NCI-H774 (cell line): ENCODE measurements at places on chromosomes 3 and 15.

DNA sequence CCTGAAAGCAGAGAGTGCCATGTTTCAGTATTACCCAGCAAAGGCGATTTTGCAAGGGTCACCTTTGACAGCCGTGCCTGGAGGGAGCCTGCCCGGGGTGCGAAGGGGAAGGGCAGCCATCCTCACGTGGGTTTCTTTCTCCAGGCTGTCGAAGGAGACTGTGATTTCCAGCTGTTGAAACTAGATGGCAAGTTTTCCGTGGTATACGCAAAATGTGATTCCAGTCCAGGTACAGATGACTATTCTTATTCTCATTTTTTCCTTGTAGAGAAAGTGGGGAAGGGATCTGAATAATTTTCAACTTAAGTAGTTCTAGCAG lies 3.4 kb downstream of the AHSG start:
- no peak for DNase-seq

GRCh38 chr3:169563775-169564059 lies 99.8 kb downstream of the MECOM start:
- DNase-seq: no peak

GRCh38 chr3:63687278-63688225 lies 35.1 kb downstream of the SNTN start:
- DNase-seq: no peak

GRCh38 chr15:75844629-75845335 lies 1.5 kb downstream of the UBE2Q2 start:
- DNase-seq: no peak

DNA sequence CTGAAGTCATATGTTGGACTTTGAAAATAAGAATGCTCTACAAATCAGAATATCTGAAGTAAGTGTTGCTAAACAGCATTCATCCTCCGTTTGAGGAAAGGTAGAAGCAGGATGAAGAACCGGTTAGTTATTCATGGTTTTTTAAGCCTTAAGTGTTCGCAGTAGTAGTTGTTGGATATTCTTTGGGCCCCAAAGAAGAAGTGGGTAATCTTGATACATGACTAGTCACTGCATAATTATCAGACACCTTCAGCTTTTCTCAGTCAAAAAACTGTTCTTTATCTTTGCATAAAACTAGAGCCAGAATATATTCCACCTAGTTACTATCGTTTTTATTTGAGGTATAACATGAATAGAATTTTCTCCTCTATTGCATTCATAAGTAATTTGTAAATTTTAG lies 13.8 kb downstream of the RAB5A start:
- no peak for DNase-seq

DNA sequence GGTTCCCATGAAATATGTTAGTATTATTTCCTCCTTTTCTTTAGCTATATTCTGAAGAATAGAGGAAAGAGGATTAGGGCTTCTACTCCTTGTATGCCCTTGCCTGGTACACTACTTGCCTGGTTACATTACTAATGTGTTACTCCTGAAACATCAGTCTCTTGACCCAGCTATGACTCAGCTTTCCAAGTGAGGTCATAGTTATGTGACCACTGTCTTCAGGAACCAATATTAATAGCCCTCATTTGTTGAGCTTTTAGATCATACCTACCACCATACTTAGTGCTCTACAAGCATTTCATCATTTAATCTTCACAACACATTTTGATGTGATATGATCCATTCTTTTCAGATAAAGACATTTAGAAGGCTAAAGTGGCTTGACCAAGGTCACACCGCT lies 60.3 kb downstream of the CMSS1 start:
- no peak for DNase-seq

DNA sequence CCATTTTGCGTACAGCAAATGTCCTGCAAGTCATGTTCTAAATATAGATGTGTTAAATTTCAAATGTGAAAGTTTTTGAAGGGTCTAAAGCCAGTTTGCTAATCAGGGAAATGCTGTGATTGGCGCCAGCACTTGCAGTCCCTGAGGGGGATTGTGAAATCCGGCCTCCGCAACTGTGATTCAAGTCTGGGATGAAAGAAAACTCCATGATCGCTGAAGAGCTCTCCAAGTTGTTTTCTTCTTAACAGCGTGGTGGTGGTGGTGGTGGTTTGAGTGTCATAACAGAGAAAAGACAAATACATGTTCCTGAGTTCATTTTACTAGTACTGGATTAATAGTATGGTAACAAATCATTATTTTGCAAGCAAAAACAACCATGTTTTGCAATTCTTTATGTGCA lies 51.8 kb downstream of the MITF start:
- no peak for DNase-seq

DNA sequence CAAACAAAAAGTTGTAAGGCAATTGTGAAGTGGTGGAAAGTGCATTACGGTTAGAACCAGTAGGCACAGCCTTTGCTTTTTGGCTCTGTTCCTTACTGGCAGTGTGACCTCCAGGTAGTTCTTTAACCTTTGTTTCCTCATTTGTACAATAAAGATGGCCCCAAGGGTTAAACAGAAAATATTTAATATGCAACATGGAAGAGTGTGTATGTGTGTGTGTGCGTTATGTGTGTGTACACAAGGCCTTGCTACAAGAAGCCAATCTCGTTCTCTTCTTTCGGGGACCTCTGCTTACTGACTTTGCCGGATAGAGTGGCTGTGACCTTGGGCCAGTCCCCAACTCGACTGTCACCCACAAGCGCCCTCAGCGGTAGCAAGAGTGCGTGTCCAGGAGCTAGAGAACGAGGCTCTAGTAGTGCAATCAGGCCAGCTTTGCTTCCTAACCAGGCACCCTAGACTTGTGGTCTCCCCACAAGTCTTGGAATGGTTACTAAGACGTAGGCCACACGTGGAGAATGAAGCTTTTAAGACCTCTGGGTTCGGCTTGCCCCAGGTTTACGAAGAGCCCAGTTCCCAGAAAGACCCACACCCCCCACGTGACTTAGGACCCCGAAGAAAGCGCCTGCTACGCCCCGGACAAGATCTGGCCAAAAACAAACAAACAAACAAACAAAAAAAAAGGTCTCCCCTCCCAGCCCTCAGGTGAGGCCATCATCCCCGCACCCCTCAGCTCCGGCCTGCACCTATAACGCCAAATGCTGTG lies 593 bp downstream of the CIAO2A start:
- DNase-seq: no peak

DNA sequence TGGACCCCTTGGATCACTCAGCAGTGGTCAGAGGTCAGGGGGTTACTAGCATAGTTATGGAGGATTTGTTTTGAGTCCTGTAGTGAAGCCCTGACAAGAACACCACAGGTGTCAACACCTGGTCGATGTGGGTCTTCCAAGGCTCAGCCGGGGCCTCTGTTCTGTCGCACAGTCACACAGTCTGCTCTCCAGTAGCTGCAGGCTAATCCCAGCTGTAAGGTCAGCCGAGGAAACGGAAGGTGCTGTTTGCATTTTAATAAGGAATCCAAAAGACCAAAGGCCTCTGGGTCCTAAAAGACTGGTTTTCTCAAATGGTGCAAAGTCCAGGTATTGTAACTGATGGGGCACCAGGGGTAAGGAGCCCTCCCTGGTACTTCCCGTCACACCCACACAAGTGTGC lies 71.7 kb downstream of the RPLP1 start:
- no peak for DNase-seq

DNA sequence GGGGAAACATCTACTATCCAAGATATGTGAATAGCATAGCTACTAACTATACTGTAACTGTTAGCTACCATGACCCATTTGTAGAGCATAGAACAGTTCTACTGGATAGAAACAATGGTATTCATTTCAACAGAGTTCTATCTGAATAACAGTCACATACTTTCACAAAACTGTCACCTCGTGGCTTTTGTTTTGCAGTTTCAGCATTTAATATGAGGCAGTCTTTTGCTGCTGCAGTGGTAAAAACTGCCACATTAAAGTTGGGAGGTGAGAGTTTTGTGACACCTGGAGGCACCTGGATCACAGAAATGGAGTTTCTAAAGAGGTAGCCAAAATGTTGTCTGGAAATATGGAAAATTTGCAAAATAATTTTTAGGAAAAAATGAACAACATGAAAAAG lies 578.0 kb downstream of the UNC13C start:
- DNase-seq: no peak

- DNase-seq: no peak
Measured at GRCh38 chr15:33846142-33846541, 122.2 kb upstream of the CHRM5 start.

GRCh38 chr3:187382609-187383151 lies 14.5 kb downstream of the RTP4 start:
- no peak for DNase-seq

DNA sequence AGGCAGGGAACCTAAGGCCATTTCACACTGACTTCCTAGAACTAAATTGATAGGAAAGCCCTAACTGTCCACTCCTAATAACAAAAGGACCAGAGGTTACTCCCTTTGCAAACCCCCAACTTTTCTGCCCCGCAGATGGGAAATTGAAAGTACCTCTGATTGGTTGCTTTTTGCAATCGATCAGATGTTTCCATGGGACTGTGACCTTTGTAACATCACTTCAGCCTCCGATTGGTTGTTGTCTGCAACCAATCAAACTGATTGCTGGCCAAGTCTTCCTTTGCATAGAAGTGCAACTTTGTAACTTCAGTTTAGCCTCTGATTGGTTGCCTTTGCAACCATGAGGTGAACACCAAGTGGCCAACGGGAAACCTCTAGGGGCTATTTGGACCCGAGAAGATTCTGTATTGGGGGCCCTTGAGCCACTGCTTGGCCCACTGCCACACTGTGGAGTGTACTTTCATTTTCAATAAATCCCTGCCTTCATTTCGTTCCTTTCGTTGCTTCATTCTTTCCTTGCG lies 11.3 kb upstream of the KNL1 start:
- peak; percentile 86 for DNase-seq

DNA sequence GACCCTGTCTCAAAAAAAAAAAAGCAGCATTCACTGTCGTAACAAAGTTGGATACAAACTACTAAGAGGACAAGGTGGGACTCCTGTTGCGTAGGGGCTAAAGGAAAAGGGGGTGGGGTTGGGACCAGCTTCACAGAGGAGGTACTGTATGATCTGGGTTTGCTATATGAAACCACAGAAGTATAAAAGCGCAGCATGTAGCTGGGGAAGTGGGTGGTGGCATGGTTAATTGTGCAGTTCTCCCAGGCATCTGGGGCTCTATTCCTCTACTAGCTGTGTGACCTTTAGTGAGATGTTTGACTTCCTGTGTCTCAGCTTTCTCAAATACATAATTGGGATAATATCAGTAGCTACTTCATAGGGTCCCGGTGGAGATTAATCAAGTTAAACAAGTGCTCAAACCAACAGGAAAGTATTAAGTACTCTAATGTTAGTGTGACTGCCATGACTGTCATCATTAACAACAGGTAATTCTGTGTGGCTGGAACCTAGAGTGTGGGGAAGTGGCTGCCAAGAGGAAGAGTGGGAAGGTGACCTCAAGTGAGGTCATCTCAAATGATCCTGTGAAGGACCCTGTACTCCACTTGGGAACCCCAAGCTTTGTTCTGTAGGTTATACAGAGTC lies 11.5 kb downstream of the PARP16 start:
- DNase-seq: no peak

- no peak for DNase-seq
Measured at GRCh38 chr3:18526667-18527066, 101.5 kb upstream of the SATB1 start.

DNA sequence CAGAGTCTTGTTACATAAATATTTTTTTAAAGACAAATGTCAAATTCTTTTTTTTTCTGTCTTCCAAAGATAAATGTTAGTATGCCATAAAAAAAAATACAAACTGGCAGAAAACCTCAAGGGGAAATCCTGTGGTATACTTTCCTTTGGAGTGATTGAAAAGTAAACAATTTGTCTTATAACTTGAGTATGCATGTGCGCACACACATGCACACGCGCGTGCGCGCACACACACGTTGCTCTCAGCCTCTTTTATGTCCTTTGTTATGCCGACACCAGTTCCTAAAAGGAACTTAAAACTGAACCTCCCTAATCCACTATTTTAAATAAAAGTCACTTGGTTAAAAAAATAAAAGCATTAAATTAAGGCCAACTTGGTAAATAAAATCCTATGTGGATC lies 58.1 kb downstream of the TGFBR2 start:
- no peak for DNase-seq

DNA sequence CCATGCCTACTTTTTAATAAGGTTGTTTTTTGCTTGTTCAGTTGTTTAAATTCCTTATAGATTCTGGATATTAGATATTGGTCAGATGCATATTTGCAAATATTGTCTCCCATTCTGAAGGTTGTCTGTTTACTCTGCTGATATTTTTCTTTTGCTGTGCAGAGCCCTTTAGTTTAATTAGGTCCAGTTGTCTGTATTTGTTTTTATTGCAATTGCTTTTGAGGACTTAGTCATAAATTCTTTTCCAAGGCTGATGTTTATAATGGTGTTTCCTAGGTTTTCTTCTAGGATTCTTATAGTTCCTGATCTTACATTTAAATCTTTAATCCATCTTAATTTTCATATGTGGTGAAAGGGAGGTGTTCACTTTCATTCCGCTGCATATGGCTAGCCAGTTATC lies 77.4 kb downstream of the PTPRG start:
- DNase-seq: no peak

DNA sequence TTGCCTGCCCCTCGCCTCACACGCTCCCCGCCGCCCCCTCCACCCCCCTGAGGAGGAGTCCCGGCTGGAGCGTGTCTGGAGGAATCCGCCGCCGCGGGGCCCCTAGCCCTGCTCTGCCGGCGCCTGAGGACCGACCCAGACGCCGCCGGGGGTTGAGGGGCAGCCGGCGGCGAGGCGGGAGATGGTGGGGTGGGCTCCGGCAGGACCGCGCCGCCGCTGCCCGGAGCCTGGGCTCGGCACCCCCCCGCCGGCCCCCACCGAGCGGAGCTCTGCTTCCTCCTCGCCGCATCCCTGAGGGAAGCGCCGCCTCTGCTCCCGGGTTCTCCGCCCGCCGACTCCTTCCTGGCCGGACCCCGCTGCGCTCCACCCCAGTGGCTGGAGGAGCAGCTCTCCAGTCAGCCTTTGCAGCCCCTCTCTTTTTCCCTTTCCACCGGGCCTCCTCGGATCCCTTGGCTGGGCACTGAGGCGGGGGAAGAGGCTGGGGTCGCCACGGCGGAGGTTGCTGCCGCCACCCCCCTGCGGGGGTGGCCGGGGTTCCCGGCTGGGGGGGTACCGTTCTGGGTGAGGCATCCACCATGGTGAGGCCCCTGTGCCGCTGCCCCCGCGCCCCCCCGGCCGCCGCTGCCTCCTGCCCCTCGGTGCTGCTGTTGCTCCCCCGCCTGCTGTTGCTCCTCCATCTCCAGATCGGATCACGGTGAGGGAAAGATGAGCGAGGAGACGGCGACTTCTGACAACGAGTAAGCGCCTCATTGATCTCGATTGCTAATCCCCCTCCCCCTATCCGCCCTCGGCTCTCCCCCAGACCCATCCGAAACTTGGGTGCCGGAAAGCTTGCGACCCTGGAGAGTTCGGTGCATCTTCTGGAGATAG lies at the start of gene SPRED1:
Gene SPRED1, plus strand, starts transcription at position 356 of the 870 bp plus-strand sequence. Its CDS starts 350 bp downstream, at position 706.
- DNase-seq: peak; percentile 43

- DNase-seq: no peak
Measured at GRCh38 chr15:25239471-25240345, 199.1 kb downstream of the UBE3A start.

DNA sequence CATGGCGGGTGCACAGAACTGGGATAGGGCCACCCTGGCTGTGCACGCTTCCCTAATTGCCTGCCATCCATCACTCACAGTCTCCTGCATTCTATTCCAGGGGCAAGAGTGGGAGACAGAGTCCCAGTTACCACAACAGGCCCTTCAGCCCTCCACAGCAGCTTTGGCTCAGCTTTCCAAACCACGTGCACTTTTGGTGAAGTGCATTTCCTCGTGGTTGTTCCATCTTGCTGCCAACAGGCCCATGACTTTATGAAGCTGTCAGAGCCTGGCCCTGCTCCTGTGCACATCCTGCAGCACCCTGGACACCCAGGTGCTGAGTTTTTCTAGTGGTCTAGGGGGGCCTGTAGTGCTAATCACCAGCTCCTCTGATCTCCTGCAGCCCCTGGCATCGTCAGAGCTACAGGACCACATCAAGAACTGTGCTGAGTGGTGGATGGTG lies 110.2 kb downstream of the ADCY5 start:
- no peak for DNase-seq
